ENCODE measurements at places on chromosomes 11 and 22.

DNA sequence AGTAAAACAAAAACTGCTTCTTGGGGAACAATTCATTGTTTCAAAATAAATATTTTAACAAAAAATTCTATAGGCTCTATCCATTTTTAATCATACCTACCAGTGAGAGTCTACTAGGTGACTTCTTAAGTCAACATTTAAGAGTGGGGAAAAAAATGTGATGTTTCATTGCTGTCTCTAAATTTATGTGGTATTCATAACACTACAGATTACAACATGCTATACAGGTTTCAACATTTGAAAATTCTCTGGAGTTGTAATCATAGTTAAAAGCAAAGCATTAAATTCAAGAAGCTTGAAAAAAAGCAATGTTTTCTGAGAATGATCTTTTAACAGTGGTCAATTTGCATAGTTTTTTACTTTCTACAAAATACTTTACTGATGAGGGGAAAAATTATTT is 18.3 kb downstream of the SBF2 start:
- no peak for DNase-seq

GRCh38 chr11:48170241-48171233 is 46.1 kb upstream of the OR4B1 start:
- no peak for DNase-seq

DNA sequence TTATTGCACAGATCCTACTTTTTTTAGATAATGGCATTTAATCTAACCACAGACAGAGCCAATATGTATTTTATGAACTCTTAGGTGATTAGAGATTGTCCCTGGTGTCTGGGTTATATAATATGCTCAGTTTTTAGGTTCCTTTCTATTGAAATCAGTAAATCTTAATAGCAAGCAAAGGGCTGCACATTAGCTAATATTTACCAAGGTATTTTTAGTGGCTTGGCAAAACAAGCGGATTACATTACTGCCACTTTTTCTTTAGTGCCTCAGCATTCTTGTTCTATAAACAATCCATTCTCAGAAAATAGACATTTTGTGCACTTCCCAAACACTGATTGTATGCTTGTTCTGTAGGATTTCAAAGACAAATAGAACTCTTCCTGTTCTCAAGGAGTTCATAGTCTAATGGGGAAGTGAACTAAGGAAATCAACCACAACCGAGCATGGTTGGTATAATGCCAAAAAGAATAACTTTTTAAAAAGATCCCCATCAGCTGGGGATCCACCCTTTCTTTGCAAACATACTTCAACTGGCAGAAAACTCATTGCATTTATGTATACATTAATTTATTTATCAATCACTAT is 23.8 kb downstream of the KCNJ1 start:
- DNase-seq = peak; percentile 20

GRCh38 chr11:58606930-58607714 is 15.3 kb upstream of the CNTF start:
- DNase-seq = no peak

Measured in AML-193 (cell line).